ENCODE measurements at places on chromosomes 6 and 20. TPM values are rescaled to one million over a fixed set of nuclear protein-coding genes. Genes with fewer than 3 reads are reported as not detected.

DNA sequence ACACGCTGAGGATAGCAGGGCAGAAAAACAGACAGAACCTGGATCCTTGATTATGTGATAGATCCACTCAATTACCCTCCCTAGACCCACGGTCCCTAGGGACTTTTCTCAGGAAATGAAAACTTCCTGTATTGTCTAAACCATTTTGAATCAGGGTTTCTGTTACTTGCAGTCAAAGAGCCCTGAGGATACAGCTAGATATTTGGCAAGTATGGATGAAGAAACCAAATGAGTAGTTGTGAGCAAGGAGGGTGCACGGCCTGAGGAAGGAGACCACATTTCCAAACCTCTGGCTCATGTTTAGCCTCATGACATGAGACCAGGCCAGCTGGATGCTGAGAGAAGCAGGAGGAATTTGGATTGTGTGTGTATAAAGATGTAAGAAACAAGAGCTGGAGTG is 91.6 kb downstream of the MRPL14 start:
- H3K27me3 ChIP-seq = no peaks in the 10 kb centered on the region
- peak overlapping the region; percentile 59 for H3K27ac ChIP-seq

PSORS1C2 gene
- not detected for total RNA-seq

- no peak overlapping the region for H3K27ac ChIP-seq
- no peaks in the 10 kb centered on the region for H3K4me1 ChIP-seq
Measured at GRCh38 chr20:30593572-30593971, 663.9 kb upstream of the DEFB115 start.

DNA sequence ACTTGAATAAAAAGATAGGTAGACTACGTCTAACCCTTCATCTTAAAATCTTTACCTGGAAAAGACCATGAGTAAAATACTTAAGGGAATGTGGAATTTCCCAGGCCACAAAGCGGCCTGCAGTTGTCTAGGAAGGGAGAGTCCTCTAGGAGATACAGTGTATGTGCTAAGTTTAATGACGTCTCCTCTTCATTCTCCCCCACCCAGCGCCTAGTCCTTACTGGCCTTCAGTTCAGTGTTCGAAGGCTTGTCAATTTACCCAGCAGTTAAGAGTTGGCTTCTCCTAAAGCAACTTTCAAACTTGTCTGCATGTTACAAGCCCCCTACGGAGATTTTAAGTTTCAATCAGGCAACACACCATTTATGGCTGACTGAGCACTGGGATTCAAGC is 35.2 kb downstream of the HFE start:
- no peak for DNase-seq
- H3K27me3 ChIP-seq = no peaks in the 10 kb centered on the region
- peak overlapping the region; percentile 97 for H3K4me3 ChIP-seq
- peak overlapping the region; percentile 80 for H3K27ac ChIP-seq

NNAT gene
- not detected for total RNA-seq

UNC5CL gene
- total RNA-seq = under 0.01 TPM

DNA sequence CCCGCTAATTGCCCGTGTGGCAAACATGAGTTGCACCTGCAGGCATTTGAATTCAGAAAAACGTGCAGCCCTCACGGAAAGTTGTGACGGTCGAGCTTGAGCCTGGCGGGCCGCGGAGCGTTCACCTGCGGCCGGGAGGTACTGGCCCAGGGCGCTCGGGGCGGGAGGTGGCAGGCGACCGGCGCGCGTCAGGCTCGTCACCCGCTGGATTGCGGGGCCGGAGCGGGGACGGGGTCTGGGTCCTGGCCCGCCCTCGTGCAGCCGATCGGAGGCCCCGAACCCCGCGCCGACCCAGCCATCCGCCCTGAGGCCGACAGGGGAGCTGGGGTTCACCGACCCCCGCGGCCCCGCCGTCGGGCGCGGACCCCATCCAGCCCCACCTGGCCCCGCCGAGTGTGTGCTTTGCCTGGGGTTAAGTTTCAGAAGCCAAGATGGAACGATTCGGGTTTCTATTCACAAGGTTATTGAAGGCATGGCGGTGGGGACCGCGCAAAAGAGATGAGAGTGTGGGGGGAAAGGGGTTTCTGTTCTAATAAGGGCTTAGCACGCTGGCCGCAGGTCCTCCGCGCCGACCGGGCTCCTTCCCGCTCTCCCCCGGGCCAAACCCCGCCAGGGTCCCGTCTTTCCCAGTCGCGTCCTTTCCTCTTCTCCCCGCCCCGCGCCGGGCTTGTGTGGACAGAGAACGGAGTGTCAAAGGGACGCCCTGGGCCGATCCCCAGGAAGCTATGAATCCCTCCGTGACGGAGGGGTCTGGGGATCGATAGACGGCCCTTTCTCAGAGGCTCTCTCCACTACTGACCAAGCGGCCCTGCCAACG is 1.6 kb upstream of the HEY2 start:
- H3K4me1 ChIP-seq = peaks cover 20% of the 10 kb centered on the region
- H3K27me3 ChIP-seq = peaks cover 86% of the 10 kb centered on the region

GRCh38 chr20:37336369-37337207 is 9.4 kb upstream of the SRC start:
- no peaks in the 10 kb centered on the region for H3K36me3 ChIP-seq
- peak; percentile 74 for DNase-seq
- peaks cover 11% of the 10 kb centered on the region for H3K4me1 ChIP-seq
- no peak overlapping the region for H3K27ac ChIP-seq
- peak overlapping the region; percentile 48 for H3K4me3 ChIP-seq
- no peaks in the 10 kb centered on the region for H3K27me3 ChIP-seq

- H3K4me1 ChIP-seq = no peaks in the 10 kb centered on the region
- peaks cover 2% of the 10 kb centered on the region for H3K27me3 ChIP-seq
- no peak for DNase-seq
- no peak overlapping the region for H3K27ac ChIP-seq
- no peaks in the 10 kb centered on the region for H3K36me3 ChIP-seq
- H3K4me3 ChIP-seq = no peak overlapping the region
Measured at GRCh38 chr20:57025261-57025660, 241.2 kb downstream of the BMP7 start.
